Breast epithelium (tissue), 4 donors: ENCODE measurements at places on chromosomes 4 and X. TPM values are rescaled to one million over a fixed set of nuclear protein-coding genes. Genes with fewer than 3 reads are reported as not detected.
A peak's percentile ranks its signal among the peaks of the same experiment; 100 is the strongest.

DNA sequence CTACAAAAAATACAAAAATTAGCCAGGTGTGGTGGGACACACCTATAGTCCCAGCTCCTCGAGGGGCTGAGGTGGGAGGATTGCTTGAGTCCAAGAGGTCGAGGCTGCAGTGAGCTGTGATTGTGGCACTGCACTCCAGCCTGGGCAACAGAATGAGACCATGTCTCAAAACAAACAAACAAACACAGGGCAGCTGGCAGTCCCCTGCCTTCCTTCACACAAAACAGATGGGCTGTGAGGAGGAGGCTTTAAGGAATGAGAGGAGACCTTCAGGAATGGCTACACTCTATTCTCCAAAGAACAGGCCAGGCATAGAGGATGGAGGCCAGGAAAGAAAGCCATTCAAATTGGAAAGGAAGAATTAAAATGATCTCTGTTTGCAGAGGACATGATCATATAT is 65.6 kb upstream of the MAML3 start:
- H3K4me1 ChIP-seq = no peaks in the 10 kb centered on the region
- H3K36me3 ChIP-seq = no peaks in the 10 kb centered on the region
- no peaks in the 10 kb centered on the region for H3K27me3 ChIP-seq

DNA sequence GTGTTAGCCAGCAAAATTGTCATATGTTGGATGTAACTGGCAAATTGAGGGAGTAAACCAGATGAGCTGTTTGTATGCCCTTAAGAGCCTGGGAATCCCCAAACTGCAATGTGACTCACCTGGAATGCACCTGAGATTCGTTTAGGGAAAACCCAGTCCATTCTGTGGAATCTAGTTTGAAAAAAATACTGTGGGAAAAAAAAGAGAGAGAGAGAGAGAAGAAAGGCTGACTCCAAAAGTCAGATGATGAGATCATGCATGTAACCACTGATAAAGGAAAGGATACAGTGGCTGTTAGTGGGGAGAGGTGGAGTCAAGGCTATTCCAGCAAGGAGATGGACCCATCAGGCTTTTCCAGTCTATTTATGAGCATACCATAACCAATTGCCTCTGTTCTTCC is 48.5 kb downstream of the SLC9A7 start:
- DNase-seq = no peak
- no peaks in the 10 kb centered on the region for H3K4me1 ChIP-seq
- H3K4me3 ChIP-seq = no peak overlapping the region
- peak overlapping the region; percentile 50 for H3K27ac ChIP-seq
- H3K36me3 ChIP-seq = no peaks in the 10 kb centered on the region

- H3K4me3 ChIP-seq = no peak overlapping the region
- H3K4me1 ChIP-seq = no peaks in the 10 kb centered on the region
- no peak overlapping the region for H3K27ac ChIP-seq
- H3K36me3 ChIP-seq = no peaks in the 10 kb centered on the region
Measured at GRCh38 chrX:134998246-134998645, 7.5 kb downstream of the SMIM10 start.

GRCh38 chrX:21749924-21750323 is 8.0 kb downstream of the SMPX start:
- no peaks in the 10 kb centered on the region for H3K4me1 ChIP-seq
- no peaks in the 10 kb centered on the region for H3K27me3 ChIP-seq
- H3K36me3 ChIP-seq = no peaks in the 10 kb centered on the region
- H3K4me3 ChIP-seq = no peak overlapping the region

- no peak overlapping the region for H3K4me3 ChIP-seq
- no peak overlapping the region for H3K27ac ChIP-seq
- no peak for DNase-seq
Measured at GRCh38 chr4:184274286-184274951, 56.7 kb upstream of the ENPP6 start.

DNA sequence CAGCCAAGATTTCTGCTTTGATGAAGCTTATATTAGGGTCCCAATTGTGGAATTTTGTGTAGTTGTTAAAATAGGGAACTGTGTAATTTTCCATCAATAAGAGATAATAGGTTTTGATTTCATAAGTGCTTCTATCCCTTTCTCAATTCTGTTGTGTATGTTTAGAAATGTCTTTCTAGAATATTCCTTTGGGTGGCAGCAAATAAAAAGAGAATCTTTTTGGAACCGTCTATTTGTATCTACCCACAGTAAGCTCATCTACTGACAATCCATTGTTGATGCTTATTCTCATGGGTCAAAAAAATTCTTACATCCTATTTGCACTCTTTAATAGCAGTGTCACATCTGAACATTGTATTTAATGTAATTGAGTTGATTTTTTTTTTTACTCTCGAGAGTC is 61.7 kb downstream of the TMA16 start:
- H3K27me3 ChIP-seq = no peaks in the 10 kb centered on the region
- H3K27ac ChIP-seq = no peak overlapping the region
- DNase-seq = no peak
- H3K36me3 ChIP-seq = no peaks in the 10 kb centered on the region

- no peak overlapping the region for H3K4me3 ChIP-seq
- H3K4me1 ChIP-seq = no peaks in the 10 kb centered on the region
- H3K27ac ChIP-seq = no peak overlapping the region
- no peaks in the 10 kb centered on the region for H3K27me3 ChIP-seq
- no peaks in the 10 kb centered on the region for H3K36me3 ChIP-seq
Measured at GRCh38 chr4:185117300-185117934, 25.6 kb upstream of the SLC25A4 start.

Gene FAM149A
- total RNA-seq = 22.9 TPM

Gene CSAG3
- not detected for total RNA-seq

Gene XAGE2
- total RNA-seq = not detected

Gene FGF2
- 21.6 TPM for total RNA-seq
